ENCODE measurements at places on chromosomes 12 and 14. TPM values are rescaled to one million over a fixed set of nuclear protein-coding genes. Genes with fewer than 3 reads are reported as not detected.
A peak's percentile ranks its signal among the peaks of the same experiment; 100 is the strongest.

DNA sequence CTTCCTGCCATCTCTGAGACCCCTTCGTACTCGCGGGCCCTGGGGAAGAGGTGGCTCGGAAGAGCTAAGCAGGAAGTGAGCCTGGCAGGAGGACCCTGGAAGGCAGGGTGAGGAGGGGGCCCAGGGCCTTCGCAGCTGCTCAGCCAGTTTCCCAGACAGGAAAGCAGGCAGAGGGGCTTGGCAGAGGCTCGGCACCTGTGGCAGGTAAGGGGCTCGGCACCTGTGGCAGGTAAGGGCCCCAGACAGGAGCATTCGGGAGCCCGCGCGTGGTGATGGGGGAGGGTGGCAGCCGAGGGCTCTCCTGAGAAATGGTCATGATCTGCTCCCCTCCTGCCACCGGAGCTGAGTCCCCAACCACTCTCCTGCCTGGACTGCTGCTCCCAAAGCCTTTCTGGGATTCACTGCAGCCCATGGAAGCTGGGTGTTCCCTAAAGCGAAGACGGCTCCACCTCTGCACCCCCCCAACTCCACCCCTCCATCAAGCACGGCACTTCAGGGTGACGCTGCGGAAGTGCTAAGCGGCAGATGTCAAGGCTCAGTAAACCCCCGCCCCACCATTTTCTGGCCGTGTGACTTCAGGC, 63.2 kb downstream of the PRIMA1 start:
- H3K27me3 ChIP-seq, result no peaks in the 10 kb centered on the region
- no peaks in the 10 kb centered on the region for H3K4me1 ChIP-seq
- H3K4me3 ChIP-seq, result no peak overlapping the region
- no peak overlapping the region for H3K27ac ChIP-seq
- no peak for DNase-seq

DNA sequence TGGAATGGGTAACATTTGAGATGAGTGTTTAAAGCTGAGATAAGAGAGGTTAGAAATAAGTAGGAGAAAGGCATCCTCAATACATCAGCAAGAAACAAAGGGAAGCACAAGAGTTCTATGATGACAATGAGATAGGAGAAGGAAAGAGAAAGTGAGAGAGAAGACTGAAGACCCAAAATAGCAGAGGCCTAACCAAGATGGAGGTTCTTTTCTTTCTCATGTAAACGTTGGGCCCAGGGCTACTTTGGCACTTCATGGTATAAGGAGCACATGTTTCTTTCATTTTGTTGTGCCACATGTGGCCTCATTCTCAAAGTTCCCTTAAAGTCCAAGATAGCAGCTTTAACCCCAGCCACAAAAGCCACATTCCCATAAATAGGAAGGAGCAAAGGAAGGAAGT, 120.5 kb upstream of the RMST start:
- no peak overlapping the region for H3K27ac ChIP-seq
- H3K4me3 ChIP-seq, result no peak overlapping the region
- no peak for DNase-seq
- H3K4me1 ChIP-seq, result no peaks in the 10 kb centered on the region

DNA sequence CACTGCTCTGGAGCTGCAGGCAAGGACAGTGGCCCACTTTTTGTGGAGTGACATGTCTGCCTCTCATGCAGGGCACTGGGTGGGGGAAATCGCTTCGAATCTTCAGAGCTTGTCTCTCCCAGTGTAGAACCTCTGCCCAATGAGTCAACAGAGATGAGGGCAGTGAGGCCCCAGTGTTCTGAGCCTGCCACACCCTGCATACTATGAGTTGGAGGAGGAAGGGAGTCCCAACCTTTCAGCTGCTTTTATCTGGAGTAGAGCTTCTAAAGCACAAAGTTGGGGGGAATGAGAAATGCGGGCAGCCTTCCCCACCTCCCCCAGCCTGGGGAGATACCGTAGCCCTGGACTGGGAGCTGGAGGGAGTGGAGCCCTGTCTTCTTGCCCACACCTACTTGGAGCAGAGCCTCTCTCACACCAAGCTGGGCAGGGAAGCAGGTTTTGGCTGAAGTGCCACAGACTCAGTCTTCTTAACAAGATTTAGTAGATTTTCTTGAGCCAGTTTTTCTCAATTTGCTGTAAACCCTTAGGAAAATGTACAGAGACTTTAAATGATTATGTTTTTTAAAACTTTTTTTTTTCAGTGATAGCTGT, 159.1 kb downstream of the ADGRD1 start:
- H3K27me3 ChIP-seq, result peaks cover 9% of the 10 kb centered on the region
- no peaks in the 10 kb centered on the region for H3K4me1 ChIP-seq
- no peak for DNase-seq
- H3K27ac ChIP-seq, result no peak overlapping the region
- no peak overlapping the region for H3K4me3 ChIP-seq

DNA sequence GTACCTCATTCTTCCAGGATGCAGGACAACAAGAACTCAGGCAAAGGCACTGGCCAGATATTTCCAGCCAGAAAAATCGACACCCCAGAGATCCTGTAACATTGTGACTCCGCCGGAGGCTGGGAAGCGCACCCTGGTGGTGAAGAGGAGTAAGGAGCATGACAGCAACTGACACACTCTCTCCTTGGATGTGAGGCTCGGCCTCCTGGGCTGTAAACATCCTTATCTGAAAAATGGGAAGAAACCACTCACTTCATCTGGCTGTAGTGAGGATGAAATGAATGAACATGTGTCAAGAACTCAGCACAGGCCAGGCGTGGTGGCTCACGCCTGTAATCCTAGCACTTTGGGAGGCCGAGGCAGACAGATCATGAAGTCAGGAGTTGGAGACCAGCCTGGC, 27.5 kb downstream of the TCHP start:
- peak; percentile 17 for DNase-seq
- no peak overlapping the region for H3K27ac ChIP-seq
- no peak overlapping the region for H3K4me3 ChIP-seq
- H3K4me1 ChIP-seq, result no peaks in the 10 kb centered on the region
- H3K36me3 ChIP-seq, result peaks cover 7% of the 10 kb centered on the region

- no peaks in the 10 kb centered on the region for H3K36me3 ChIP-seq
- H3K4me1 ChIP-seq, result no peaks in the 10 kb centered on the region
- no peak for DNase-seq
- H3K27ac ChIP-seq, result no peak overlapping the region
- no peak overlapping the region for H3K4me3 ChIP-seq
Measured at GRCh38 chr14:97477353-97477752, 680.2 kb downstream of the VRK1 start.

GRCh38 chr12:14239350-14239934, 126.0 kb upstream of the ATF7IP start:
- peak overlapping the region; percentile 86 for H3K27ac ChIP-seq
- no peaks in the 10 kb centered on the region for H3K36me3 ChIP-seq
- H3K4me3 ChIP-seq, result peak overlapping the region; percentile 64
- DNase-seq, result no peak
- H3K27me3 ChIP-seq, result no peaks in the 10 kb centered on the region
- peaks cover 5% of the 10 kb centered on the region for H3K4me1 ChIP-seq

- DNase-seq, result no peak
- H3K27me3 ChIP-seq, result no peaks in the 10 kb centered on the region
- no peak overlapping the region for H3K27ac ChIP-seq
- H3K4me1 ChIP-seq, result no peaks in the 10 kb centered on the region
- H3K4me3 ChIP-seq, result no peak overlapping the region
Measured at GRCh38 chr14:94868772-94869072, 98.8 kb upstream of the GSC start.

DNA sequence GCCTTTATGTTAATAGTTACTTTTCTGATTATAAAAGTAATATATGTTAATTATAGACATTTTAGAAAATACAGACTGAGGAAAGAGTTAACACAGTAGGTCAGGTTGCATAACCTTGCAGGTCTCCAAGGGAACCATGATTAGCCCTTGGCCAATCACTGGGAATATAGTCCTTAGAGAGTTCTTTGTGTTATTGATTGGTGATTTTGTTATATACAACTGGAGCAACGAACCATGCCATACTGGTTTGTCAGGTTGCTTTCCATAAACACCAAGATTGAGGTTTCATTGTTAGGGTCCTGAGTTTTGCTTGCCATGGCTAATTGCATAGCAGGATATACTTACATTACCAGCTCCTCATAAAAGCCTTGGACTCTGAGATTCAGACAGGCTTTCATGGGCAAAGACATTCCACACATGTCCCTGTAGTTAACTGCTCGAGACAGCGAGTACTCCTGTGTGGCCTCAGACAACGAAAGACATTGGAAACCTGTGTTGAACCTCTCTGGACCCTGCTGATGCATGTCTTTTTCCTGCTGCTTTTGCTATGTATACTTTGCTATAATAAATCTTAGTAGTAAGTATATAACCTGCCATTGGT, 33.7 kb downstream of the MAPK1IP1L start:
- H3K36me3 ChIP-seq, result no peaks in the 10 kb centered on the region
- H3K4me3 ChIP-seq, result no peak overlapping the region
- H3K27ac ChIP-seq, result no peak overlapping the region
- H3K27me3 ChIP-seq, result no peaks in the 10 kb centered on the region
- H3K4me1 ChIP-seq, result no peaks in the 10 kb centered on the region
- no peak for DNase-seq

DNA sequence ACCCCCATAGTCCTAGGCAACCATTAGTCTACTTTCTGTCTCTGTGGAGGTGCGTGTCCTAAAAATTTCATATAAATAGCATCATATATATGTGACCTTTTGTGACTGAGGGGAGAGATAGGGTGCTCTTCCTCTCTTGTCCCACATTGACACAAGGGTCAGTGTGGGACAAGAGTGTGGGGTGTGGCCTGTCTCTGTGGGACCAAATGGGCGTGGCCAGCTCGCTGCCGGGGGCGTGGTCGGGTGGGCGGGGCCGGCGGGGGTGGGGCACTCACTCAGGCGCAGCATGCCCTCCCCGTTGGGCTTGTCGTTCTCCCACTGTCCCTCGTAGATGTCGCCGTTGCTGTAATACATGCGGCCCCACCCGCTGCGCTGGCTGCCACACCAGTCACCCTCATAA, 15.5 kb downstream of the MORN3 start:
- H3K27ac ChIP-seq, result no peak overlapping the region
- H3K27me3 ChIP-seq, result no peaks in the 10 kb centered on the region
- H3K4me3 ChIP-seq, result no peak overlapping the region
- H3K4me1 ChIP-seq, result no peaks in the 10 kb centered on the region

- no peak overlapping the region for H3K4me3 ChIP-seq
- no peak overlapping the region for H3K27ac ChIP-seq
- H3K36me3 ChIP-seq, result no peaks in the 10 kb centered on the region
Measured at GRCh38 chr12:132572106-132572505, 38.3 kb downstream of the LRCOL1 start.

DNA sequence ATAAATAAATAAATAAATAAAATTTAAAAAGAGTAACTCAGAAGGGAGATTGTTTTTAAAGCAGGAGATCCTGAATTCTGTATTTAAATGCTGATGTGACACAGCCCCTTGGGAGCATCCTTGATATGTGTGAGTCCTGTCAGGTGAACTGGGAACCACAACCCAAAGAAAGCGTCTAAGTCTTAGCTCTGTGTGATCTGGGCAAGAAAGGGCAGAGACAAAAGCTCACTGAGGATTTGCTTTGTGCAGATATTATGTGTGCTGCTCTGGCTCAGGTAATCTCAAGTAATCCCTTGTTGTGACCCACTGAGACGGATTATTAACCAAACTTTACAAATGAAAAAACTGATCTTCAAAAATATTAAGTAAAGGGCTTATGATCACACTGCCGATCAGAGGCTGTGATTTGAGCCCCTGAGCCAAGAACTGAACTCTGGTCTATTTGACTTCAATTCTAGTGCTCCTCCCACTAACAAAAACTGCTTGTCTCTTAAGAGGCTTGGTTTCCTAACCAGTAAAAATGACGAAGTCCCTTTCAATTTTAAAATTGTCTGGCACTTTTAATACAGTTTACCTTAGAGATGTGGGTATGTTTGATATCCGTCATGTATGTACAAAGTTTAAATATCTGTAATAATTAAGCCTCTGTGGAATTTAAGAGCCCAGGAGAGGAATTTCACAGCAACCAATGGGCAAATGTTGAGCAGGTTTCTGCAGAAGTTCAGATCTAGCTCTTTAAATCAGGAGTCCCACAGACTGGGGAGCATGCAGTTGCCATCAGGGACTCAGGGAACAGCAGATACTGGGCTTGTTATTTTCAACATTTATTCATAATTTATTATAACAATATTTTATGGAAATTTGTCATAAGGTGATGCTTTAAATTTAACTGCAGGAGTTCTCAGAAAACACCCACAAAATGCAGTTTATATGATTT, 46.1 kb downstream of the CPM start:
- no peak overlapping the region for H3K4me3 ChIP-seq
- DNase-seq, result no peak
- no peak overlapping the region for H3K27ac ChIP-seq
- no peaks in the 10 kb centered on the region for H3K27me3 ChIP-seq
- H3K4me1 ChIP-seq, result no peaks in the 10 kb centered on the region

DNA sequence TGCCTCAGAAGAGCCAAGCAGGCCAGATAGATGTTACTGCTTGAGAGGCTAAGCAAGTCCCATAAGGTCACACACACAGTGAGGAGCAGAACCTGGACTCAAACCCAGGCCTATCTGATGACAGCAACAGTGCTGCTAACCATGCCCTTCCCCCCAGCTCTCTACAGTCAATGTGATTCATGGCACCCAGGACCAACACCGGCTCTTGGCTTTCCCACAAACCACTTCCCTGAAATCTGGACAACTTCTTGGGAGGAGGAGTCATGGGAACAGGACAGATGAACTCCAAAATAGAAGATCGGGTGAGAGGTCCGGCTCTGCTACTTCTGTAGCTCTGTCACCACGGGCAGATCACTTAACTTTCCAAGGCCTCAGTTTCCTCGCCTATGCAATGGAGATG, 716 bp upstream of the PTGDR start:
- H3K27me3 ChIP-seq, result peaks cover 8% of the 10 kb centered on the region
- no peak overlapping the region for H3K4me3 ChIP-seq

- DNase-seq, result no peak
- no peak overlapping the region for H3K4me3 ChIP-seq
- H3K36me3 ChIP-seq, result no peaks in the 10 kb centered on the region
Measured at GRCh38 chr12:89306827-89307473, 45.4 kb downstream of the DUSP6 start.

- DNase-seq, result no peak
- no peaks in the 10 kb centered on the region for H3K27me3 ChIP-seq
- no peak overlapping the region for H3K27ac ChIP-seq
- no peaks in the 10 kb centered on the region for H3K4me1 ChIP-seq
- no peak overlapping the region for H3K4me3 ChIP-seq
- no peaks in the 10 kb centered on the region for H3K36me3 ChIP-seq
Measured at GRCh38 chr14:52429451-52429850, 115.3 kb downstream of the PTGER2 start.

- no peaks in the 10 kb centered on the region for H3K36me3 ChIP-seq
- DNase-seq, result no peak
- H3K27ac ChIP-seq, result no peak overlapping the region
- H3K4me3 ChIP-seq, result no peak overlapping the region
Measured at GRCh38 chr12:131384544-131384855, 326.4 kb upstream of the SFSWAP start.

- no peaks in the 10 kb centered on the region for H3K36me3 ChIP-seq
- no peak for DNase-seq
- no peaks in the 10 kb centered on the region for H3K4me1 ChIP-seq
- no peak overlapping the region for H3K4me3 ChIP-seq
- peaks cover 8% of the 10 kb centered on the region for H3K27me3 ChIP-seq
Measured at GRCh38 chr12:114190971-114191370, 215.0 kb downstream of the TBX5 start.

The WDR20 gene
- total RNA-seq, result 20.2 TPM

The LRFN5 gene
- total RNA-seq, result 9.8 TPM

The BICD1 gene
- total RNA-seq, result 40.0 TPM

The DPPA3 gene
- not detected for total RNA-seq

The CAPZA3 gene
- not detected for total RNA-seq

The EXOC3L4 gene
- total RNA-seq, result 2.6 TPM

The PPFIA2 gene
- not detected for total RNA-seq

The NKX2-1 gene
- total RNA-seq, result 0.13 TPM

The SIX4 gene
- total RNA-seq, result 17.3 TPM

The C12orf56 gene
- total RNA-seq, result 2.8 TPM

The RNASE4 gene
- total RNA-seq, result 3.3 TPM

The CD163L1 gene
- total RNA-seq, result not detected

All from Panc1 (cell line).